ENCODE measurements at places on chromosomes 3 and 15.

GRCh38 chr3:117563063-117563462, 853.5 kb downstream of the TUSC7 start:
- no peak for DNase-seq

DNA sequence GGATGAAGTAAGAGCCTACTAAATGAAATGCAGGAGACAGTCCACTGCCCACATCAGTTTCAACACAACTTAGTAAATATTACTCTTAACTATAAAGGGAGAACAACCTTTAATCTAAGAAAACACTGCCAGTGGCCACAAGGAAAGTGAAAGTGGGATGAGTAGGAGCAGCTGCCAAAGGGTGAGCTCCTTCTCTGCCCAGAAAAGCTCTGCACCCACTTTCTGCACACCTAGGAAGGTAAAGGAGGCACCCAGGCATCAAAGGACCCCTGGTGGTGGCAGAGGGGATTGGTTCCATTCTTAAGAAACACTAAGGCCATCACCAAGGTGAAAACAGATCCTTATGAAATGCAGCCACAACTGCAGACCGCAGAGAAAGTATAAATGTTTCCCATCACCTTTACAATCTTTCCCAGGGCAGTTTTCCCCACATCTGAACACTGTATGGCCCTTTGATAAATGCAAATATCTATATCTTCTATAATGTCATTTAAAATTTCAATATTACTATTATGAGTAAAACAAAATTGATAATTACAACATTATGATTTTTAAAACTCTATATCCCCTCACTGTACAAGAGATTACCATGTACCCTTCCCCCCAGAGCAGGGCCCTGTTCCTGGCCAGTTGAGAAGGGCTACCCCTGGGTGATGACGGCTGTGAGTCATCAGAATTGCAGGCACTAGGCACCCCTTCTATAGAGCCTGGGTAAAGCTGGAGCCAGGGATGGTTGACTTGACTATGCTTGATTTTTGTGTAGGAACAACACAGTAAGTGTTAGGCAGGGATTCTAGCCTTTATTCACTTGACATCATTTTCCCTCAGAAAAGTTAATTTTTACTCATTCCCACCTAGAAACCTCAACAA, 92.0 kb downstream of the SNRK start:
- peak; percentile 48 for DNase-seq

DNA sequence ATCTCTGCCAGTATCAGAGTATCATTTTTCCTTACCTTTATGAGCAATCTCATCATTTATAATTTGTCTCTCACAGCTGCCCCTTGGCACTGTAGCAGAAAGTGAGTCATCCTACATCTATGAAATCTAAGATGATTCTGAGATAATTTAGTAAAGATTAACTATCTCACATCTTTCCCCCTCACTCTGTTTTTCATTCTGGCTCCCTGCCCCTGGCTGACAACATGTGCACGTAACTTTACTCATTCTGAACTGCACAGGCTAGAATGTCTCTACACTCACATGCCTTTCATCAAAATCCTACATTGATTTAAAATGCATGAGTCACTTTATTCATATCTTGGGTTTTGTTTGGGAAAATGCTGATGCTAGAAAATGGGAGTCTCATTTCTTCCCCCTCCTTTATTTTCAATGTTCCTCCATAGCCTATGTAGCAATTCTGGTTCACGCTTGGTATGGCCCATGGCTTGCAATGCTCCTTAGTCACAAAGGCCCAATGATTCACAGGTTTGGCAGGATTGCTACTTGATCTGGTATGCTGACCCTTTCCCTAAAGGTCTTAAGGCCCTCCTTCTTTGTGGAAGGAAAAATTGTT, 838.5 kb downstream of the TUSC7 start:
- no peak for DNase-seq

GRCh38 chr3:179278151-179278550, 27.2 kb upstream of the KCNMB3 start:
- DNase-seq: no peak

DNA sequence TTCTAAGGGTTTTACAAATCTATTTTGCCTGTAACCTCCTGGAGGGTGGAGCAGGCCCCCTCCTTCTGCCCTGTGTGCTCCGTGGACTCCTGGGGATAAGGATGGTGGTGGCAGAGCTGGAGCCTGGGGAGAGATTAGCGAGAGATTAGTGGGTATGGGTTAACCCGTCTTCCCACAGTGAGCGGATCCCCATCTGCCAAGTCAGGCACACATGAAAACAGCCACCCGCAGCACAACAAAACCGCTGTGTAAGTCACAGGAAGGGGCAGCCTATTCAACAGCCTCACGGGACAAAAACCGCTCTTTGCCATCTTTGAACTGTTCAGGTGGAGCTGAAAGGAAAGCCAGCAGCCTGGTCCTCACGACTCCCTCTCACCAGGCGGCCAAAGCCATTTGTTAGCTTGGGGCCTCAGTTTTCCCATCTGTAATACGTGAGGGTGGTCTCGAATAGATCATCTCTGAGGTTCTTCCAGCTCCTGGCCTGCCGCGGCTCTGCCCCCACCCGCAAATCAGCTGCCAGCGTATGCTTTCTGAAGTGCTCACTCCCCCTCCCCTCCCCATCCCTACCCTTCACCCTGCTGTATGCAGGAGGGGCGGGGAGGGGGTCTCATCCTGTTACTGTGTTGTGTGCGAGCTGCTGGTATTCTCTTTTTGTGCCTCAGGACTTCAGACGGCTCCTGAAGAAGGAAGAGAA, 43.6 kb downstream of the PDIA5 start:
- DNase-seq: no peak

DNA sequence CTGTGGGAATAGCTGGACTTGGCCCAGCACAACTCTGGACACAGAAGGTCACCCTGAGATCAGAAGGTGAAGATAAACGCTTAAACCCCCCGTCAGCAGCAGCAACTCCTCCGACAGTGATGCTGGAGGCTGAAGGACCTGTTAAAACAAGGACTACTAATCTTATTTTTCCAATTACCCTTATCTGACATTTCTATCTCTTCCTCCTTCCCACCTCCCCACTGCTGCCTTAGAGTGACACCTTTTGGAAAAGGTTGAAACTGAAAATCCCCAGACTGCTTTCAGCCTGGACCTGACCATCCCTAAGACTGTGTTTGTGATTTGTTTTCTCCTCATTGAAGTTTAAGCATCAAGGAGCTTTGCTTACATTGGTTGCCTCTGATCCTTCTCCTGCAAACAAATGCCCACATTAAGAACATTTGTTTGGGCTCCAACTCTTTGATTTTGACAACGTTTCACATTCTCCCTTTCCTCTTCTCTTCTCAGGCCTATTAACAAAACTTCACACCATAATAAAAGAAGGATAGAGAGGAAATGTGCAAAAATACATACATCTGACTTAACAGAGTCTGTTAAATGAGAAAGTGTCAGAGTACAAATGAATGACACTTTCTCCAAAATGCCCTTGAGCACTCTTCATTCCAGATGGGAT, 410.6 kb upstream of the WNT5A start:
- DNase-seq: no peak

DNA sequence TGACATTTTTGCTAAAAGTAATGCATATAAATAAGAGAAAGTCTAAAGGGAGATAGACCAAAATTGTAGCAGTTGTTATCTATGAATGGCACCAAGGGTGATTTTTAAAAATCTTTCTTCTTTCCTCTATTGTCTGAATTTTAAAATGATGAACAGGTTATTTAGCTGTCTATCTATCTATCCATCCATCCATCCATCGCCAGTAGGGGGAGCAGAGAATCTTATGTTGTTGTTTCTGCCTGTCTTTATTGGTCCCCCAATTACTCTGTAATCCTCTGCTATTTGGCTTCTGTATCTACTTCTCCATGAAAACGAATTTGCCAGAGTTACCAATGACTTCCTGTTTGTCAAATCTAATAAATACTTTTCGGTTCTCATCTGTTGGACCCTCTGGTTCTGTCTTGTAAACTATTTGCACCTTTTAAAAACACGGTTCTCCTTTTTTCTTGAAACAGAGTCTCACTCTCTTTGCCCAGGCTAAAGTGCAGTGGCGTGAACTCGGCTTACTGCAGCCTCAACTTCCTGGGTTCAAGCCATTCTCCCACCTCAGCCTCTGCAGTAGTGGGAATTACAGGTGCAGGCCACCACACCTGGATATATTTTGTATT, 86.0 kb downstream of the ECT2 start:
- DNase-seq: peak; percentile 23

DNA sequence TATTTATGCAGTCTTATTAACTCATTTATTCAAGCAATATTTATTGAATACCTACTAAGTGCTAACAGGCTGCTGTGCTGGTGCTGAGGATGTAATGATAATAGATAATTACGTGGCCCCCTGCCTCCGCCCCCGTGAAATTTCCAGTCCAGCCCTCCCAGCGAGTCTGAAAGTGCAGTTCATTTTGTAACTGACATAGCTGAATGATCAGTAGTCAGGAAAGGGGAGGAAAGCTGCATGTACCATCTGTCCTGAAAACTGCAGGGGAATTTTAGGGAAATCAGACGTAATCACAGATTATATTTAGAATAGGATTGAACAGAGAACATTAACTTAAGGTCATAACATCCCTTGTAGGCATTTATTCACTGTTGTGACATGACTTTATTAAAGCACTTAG, 736.8 kb downstream of the MCTP2 start:
- no peak for DNase-seq

GRCh38 chr15:80568876-80569605, 126.1 kb upstream of the ABHD17C start:
- no peak for DNase-seq

- DNase-seq: no peak
Measured at GRCh38 chr3:29922992-29923746, 642.3 kb downstream of the RBMS3 start.

DNA sequence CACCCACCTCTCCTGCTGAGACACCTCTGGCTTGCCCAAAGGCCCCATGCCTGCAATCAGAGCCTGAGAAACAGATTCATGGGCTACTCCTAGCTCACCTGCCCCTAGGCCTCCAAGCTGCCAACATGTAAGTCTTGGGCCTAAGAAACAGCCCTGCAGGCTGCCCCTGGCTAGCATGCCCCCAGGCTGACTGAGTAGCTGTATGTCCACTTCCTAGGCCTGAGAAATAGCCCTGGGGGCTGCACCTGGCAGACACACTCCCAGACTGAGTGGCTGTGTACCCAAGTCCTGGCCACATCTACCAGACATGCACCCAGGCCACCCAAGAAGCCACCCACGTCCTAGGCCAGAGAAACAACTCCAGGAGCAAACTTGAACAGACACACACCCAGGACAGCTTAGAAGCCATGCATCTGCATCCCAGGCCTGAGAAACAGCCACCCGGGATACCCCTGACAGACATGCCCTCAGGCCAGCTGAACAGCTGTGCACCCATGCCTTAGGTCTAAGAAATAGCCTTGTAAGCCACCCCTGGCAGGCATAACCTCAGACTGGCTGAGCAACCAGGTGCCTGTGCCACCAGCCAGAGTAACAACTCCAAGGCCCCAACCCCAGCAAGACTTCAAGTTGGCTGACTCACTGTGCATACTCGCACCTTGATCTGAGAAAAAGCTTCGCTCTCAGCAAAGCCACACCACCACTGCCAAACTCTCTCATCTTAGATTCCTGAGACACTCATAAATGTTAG, 12.0 kb upstream of the NRG4 start:
- DNase-seq: no peak

GRCh38 chr15:65067645-65068402, at the start of gene RASL12:
Gene RASL12 (minus strand): TSS chr15:65067991. CDS start chr15:65067835, 156 bp downstream.
- no peak for DNase-seq

DNA sequence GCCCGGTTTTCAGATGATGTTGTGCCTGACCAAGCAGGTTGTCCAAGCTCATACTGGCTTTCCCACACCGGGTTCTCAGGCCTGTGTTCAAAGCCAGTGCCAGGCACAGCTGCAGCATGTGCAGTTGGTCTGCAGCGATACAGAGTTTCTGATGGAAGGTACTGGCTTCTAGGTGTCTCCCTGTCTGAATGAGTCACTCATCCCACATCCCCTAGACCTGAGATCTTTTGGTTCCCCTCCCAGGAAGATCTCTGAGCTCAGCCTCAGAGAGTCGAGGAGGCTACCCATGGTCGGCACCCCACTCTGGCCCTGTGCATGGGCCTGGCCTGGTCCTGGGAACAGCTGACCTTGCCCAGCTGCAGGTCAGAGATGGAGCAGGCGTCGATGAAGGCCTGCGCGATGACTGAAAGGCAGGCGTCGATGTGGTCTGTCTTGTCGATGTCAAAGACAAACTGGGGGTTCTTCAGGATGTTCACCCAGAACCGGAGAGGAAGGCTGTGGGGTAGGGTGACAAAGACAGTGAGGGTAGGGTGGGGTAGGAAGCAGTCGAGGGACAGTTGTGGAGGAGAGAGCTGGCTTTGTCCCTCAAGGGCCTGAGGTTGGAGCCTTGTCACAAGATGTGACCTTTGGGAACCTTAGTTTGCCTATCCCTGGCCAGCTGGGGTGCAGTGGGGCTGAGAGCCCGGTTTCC, 15.3 kb downstream of the H1-8 start:
- DNase-seq: no peak

GRCh38 chr3:37849146-37849923, 12.3 kb upstream of the CTDSPL start:
- no peak for DNase-seq

DNA sequence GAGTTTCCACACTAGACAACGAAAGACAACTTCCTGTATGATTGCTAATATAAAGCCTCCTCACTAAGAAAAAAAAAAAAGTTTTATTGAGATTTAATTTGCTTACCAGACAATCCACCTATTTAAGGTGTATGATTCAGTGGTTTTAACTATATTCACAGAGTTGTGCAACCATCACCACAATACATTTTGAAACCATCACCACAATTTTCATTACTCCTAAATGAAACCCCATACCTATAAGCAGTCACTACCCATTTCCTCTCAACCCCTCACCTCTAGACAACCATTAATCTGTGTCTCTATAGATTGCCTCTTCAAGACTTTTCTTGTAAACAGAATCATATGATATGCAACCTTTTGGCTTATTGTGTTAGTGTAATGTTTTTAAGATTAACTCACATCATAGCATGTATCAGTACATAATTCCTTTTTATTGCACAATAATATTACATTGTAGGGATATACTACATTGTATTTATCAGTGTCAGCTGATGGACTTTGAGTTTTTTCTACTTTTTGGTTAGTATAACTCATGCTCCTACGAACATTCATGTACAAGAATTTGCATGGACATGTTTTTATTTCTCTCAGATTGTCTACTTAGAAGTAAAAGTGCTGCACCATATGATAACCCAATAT, 339.7 kb downstream of the NLGN1 start:
- no peak for DNase-seq

GRCh38 chr3:83738202-83738601, 1220.6 kb upstream of the CADM2 start:
- DNase-seq: no peak

- no peak for DNase-seq
Measured at GRCh38 chr3:134658555-134658954, 7.7 kb upstream of the KY start.

DNA sequence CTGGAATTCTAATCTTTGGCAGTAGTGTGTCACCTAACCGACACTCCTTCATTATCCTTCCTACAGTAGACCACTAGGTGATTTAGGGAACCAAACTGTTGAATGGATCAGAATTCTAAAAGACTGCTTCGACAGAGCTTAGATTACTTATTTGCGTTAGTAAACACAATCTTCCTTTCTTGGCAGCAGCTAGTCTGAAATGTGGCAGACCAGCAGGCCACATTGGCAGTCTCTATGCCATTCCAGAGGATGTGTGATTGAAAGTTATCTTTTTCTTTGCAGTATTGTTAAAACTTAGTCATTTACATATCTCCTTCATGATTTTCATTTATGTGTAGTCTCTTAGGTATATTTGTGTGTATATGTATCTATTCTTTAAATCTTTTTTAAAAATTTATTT, 23.6 kb downstream of the MBNL1 start:
- no peak for DNase-seq
